ENCODE measurements at places on chromosomes 5 and 9.

GRCh38 chr9:37617161-37617560, 24.8 kb upstream of the TOMM5 start:
- DNase-seq, result peak; percentile 32

DNA sequence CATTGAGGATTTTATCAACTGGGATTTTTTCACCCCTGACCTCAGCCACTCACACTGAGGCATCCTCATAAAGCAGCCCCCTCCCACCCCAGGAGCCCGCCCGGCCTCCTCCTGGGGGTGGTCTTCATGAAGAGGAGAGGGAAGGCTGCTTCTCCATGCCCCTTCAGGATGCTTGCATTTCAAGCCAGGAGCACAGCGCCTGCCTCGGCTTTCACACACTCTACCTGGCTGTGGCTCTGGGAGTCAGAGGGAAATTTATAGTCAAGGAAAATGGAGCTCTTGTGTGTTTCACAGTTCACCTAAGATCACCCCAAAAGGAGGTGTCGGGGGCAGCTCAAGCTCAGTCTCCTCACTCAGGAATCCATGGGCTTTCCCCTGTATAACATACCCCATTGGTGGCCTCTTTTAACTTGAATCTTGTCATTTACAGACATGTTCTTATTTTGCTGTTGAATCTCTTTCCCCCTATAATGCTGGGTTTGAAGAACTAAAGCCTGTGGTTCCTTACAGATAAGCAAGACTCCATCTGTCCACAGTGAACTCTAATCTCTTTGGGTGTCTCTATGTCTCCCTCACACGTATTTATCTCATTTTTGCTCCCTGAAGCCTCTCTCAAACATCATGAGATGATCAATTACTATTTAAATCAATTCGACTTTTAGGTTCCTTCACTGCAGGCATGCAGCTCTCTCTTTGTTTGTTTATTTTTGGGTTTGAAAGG, 22.6 kb upstream of the IQGAP2 start:
- no peak for DNase-seq

- no peak for DNase-seq
Measured at GRCh38 chr5:23139338-23140171, 286.4 kb upstream of the CDH12 start.

DNA sequence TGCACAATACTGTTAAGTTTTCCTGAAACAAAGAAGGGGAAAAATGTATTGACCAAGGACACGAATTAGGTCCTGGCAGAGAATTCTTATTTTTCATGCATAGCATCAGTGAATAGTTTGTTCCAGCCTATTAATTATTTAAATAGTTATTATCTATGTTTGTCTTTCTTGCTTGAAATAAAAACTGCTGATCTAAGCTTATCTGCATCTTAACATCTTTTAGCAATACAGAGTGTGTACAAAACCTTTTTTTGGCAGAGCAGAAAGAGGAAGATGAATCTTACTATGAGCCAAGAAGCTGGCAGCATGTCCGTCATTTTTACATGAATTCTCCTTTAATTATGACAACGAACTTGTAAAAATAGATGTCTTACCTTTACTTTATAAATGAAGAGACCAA, 23.3 kb upstream of the PLPPR1 start:
- no peak for DNase-seq

- DNase-seq, result no peak
Measured at GRCh38 chr9:127479507-127480081, 28.3 kb downstream of the LRSAM1 start.

GRCh38 chr5:178353461-178353860, 120.9 kb upstream of the PHYKPL start:
- DNase-seq, result no peak

DNA sequence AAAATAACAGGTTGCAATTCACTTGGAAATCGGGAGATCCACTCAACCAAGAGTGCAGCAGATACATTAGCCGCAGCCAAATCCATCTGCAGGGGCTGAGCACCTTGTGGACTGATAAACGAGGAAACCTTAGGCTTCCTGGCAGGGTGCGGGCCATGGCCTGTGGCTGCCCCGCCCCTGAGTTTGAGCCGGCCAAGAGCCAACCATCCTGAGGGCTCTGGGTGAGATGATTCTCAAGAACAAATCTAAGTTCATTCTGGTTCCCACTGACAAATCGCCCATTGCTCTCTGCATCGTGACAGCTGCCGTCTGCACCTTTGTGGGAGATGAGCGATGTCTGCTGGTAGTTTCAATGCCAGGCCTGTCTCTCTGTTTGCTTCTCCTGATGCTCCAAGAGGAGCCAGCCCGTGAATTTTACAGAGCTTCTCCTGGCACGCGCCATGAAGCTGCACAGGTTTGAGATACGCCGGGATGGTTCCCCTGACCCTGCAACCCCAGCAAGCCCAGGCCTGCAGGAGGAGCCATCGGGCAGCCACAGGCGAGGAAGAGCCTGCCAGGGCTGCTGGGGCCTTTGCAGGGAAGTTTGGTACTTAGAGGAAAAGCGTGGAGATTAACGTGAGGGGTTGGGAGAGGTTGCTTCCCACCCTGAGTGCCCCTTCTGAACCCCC, 154.0 kb downstream of the OLFM1 start:
- no peak for DNase-seq

DNA sequence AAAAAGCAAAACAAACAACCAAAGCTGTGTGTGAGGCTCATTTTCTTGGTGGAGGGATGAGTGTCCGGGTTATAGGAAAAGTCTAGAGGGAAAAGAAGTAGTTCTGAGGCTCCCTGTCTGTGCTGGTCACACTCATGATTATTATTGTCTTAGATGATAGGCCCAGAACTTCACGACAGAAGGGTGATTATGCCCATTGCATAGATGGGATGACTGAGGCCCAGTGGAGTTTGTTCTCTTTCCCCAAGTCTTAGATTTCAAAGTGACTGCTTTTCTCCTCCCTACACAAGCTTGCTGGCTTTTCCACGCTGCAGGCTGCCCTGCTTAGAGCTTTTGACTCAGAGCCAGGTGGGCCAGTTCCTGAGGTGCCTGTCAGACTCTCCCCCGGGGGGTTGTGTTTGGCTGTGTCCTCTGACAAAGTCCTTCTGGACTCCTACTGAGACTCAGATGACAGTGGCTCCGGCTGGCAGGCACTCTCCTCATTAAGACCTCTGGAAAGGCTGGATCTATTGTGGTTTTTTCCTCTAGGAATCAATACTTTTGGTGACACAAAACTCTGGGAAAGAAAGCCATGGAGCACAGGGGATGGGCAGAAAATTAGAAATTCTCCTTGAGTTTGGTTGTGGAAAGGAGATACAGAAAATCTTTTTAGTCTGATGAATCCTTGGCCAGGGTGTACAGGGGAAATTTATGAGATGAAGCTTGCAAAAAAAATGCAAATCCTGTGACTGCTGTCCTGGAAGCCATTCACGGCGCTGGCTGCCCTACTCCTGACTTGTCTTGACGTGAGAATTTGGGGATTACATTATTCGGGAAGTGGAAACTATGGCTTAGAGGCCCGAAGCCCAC, 120.9 kb downstream of the NSG2 start:
- peak; percentile 50 for DNase-seq

DNA sequence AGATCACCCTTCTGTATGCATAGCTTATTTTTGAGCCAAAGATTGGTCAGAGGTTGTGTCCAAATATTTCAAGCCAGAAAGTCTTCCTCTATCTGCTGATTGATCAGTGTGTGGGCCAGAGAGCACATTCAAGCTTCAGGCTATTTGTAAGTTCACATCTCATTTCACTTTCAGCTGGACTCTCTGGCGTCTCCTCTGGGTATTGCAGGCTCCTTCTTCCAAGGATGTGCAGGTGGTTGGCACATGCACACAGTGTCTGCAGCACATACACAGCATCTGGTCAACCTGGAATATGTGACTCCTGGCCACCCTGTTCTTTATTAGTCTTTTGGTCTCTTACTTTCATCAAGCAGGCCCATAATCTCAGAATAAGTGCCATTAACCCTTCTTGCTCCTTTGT, 516.1 kb downstream of the ANXA1 start:
- DNase-seq, result peak; percentile 30

DNA sequence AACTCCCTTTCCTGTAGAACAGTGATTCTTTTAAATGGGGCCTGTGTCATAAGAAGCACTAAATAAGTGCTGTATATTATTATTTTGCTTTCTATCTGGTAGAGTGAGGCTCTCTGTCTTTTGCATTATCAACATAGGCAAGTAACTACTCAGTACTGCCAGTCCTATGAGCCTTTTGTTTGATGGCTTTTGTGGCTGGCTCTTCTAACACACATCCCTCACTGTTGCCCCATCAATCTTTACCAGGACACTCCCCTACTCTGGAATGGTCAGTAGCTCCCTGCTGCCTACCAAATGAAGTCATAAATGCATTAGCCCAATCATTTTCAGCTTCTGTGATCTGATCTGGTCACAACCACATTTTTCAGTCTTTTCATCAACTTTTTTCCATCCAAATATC, 137.6 kb downstream of the INSYN2B start:
- DNase-seq, result no peak

DNA sequence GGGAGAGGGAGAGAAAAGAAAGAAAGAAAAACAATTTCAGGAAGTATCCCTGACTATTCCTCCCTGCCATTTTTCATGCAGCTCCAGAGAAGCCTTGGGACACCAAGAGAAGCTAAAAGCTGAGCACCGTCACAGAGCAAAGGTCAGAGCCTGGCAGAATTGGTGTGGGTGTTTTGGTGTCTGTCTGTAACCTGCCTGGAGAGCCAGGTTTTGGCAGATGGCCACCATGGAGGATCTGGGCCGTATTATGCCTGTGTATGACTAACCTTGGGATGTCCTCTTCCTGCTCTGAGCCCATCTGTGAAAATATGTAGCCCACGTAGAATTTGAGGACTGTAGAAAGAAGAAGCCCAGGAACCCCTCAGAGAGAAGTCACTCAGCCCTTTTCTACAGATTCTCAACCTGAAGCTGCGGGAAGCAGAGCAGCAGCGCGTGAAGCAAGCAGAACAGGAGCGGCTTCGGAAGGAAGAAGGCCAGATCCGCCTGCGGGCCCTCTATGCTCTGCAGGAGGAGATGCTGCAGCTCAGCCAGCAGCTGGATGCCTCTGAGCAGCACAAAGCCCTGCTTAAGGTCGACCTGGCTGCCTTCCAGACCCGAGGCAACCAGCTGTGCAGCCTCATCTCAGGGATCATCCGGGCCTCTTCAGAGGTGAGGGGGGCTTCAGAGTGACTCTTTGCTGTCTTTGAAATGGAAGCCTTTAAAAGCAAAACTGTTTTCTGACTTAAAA, 18.8 kb downstream of the GLE1 start:
- peak; percentile 38 for DNase-seq

- no peak for DNase-seq
Measured at GRCh38 chr5:135053278-135053677, 19.2 kb upstream of the PITX1 start.

GRCh38 chr5:124761010-124761409, 14.6 kb upstream of the ZNF608 start:
- DNase-seq, result no peak

DNA sequence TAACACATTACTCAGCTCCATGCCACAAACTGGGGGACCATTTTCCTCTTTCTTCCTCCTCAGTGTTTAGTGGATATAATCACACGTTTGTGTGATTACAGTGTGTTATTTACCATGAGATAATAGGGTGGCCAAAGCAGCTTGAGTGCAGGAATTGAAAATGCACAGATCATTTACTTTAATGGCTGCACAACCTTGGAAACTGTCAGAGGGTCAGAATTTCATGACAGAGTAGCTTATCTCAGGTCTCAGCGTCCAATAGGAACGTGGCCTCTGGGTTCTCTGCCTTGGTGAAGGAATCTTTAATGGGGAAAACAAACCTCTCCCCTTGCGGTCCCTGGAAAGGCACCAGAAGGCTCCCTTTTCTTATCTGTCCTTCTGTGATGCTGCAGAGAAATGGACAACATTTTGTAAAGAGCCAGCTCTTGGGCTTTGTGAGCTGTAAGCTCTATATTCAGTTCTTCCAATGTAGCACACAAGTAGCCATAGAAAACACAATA, 87.4 kb upstream of the CD180 start:
- DNase-seq, result no peak

DNA sequence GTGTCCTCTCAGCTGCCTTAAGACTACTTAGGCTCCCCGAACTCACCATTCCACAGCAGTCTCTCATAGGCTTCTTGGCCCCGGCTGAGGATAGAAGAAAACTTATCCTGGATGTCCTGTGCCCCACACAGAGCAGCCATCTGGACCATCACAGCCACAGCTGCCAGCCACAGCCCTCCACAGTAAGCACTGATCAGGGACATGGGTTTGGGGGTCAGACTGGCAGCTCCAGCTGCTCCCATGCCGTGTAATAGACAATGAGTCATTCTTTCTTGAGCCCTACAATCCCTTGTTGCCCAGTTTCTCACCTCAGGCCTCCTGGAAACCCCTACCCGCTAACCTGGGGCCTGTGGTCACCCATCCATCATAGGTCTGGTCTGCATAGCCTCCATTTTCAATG, 5.7 kb downstream of the CREB3 start:
- DNase-seq, result no peak

GRCh38 chr5:124034963-124035362, 523.0 kb downstream of the CSNK1G3 start:
- no peak for DNase-seq

GRCh38 chr5:181043285-181044092, 3.4 kb downstream of the BTNL9 start:
- DNase-seq, result no peak

DNA sequence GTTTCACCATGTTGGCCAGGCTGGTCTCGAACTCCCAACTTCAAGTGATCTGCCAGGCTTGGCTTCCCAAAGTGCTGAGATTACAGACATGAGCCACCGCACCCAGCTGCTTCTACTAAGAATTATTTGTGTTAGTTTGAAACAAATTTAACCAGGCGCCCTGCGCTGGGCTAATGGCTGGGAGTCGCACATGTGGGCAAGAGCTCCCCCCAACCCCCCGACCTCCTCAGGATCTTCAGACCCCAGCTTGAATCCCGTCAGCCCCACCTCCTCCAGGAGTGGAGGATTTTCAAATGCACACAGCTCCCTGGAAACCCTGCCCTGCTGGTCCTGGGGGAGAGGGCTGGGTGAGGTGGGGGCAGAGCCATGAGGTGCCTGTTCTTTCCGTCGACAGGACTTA, 21.2 kb upstream of the SLC12A7 start:
- DNase-seq, result no peak

GRCh38 chr9:123947326-123947725, 17.4 kb upstream of the DENND1A start:
- no peak for DNase-seq
